Stimulated activated CD4-positive, alpha-beta T cell treated with anti-CD3 and anti-CD28 coated beads, Interleukin-2, amount 100 ng/mL, for 24 hours (primary cell): ENCODE measurements at places on chromosomes 7 and 10.

DNA sequence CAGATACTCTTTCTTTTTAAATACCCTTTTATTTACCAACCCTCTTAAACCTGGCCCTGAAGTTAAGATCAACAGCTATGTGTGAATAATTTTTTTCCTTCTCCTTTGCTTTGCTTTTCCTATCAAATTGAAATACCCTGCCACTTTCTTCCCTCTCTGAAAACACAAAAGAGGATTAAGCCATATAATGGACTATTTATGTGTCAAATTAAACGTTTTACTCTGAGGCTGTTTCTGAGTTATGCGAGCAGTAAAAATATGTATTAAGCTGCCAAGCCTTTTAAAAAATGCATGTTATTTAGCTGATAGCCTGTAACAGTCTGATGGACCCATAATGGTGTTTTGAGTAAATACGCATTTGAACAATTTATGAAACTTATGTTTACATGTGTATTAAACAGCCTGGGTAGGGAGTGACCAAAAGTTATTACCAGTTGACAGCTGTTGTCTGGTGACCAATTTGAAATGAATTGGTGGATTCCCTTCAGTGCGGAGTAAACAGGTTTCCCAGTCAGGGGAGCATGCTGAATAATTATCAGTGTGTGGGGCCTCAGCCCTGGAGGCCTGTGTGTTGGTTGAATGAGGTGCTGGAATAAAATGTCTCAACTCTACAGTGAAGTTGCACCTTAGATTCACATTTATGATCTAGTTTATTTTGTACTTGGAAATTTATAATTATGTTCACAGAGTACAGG is 89.6 kb downstream of the AUTS2 start:
- DNase-seq: no peak

DNA sequence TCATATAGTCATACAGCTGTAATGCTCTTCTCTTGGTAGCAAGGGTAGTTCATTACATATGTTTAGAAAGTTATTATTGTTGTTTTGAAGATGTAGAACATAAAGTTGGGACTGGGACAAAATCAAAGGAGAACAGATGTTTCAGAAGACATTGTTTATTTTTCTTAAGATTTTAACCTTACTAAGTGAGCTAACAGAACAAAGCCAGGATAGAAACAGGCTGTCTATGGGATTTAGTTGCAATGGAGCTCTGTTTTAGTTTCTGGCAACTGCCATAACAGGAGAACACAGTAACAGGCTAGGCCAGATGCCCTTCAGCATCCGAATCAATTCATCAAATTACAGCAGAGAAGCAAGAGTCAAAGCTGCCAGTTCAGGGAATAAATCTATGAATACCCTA is 382.4 kb downstream of the ARL4A start:
- no peak for DNase-seq

- no peak for DNase-seq
Measured at GRCh38 chr10:48266528-48266927, 8.0 kb downstream of the FRMPD2 start.

DNA sequence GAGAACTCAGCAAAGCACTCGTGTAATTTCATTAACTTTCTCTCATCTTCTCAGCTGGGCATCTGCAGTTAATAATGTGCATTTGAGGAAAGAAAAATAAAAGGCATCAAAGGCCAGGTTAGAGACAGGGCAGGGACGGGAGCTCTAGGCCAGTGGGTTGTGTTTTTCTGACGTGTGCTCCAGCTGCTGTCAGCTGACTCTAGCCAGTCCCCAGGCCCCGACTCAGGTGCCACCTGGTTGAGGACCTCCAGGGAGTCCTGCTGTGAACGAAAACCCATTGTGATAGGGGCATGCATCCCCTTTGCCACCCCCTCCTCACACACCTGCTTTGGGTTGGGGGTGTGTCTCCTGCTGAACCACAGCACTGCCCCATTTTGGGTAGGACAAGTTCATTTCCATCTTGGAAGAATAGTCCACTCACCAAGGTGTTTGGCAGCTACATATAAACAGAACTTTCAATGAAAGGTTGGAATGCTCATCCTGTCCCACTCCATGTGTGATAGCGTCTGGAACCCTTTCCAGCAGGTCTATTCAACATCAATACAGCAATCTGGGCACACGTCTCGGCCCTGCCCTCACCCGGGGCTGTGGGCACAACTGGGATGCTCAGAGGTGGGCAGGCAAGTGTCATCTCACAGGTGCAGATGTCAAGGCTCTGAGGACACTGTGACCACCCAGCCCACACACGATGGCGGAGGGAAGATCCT is 146.1 kb upstream of the FAM20C start:
- DNase-seq: no peak

GRCh38 chr10:101965075-101965765 is 90.8 kb downstream of the ARMH3 start:
- DNase-seq: no peak

- no peak for DNase-seq
Measured at GRCh38 chr7:70017357-70017756, 419.1 kb downstream of the AUTS2 start.

DNA sequence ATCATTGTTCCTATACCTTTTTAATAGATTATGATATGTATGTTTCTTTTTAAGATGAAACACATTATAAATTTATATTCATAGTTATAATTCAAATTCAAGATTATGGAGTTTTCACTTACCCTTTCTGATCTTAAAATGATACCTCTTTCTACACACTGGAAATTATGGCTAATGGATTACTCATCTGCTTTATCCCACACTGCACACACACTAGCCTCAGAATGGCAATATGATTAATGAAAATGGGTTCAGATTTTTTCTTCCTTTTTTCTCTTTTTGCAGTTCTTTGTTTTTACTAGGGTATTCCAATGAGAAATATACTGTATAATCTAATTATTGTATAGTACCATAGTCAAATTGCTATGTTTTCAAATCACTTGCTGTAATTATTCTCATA is 82.3 kb upstream of the FZD1 start:
- no peak for DNase-seq

GRCh38 chr10:85557077-85557476 is 809.5 kb downstream of the GRID1 start:
- no peak for DNase-seq

- DNase-seq: no peak
Measured at GRCh38 chr7:19352305-19352695, 207.1 kb upstream of the FERD3L start.

- DNase-seq: peak; percentile 69
Measured at GRCh38 chr10:132326925-132327324, 5.1 kb upstream of the LRRC27 start.

DNA sequence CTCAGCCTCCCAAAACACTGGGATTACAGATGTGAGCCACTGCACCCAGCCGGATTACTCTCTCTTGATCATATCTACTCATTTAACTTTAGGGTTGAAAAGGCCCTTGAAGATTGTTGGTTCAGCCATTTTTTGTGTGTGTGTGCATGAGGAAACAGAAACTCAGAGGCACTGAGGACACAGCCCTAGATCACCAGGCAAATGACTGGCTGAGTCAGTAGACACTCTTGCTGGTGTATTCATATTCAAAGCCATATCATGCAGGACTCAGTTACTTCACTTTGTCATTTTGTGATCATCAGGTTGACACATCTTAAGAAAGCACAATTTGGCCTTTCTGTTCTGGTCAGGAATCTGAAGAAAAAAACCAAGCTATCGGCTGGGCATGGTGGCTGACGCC is 253.4 kb downstream of the TRIL start:
- DNase-seq: no peak

DNA sequence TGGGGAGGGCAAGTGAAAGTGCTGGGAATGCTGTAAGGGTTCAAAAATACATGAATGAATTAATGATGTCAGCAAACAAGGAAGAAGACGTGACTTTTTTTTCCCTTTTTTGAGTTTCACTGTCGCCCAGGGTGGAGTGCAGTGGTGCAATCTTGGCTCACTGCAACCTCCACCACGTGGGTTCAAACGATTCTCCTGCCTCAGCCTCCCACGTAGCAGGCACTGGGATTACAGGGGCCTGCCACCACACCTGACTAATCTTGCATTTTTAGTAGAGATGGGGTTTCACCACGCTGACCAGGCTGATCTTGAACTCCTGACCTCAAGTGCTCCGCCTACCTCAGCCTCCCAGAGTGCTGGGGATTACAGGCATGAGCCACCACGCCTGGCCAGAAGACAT is 30.0 kb downstream of the DENND10 start:
- peak; percentile 52 for DNase-seq

- no peak for DNase-seq
Measured at GRCh38 chr7:48182718-48183369, 11.6 kb downstream of the ABCA13 start.

DNA sequence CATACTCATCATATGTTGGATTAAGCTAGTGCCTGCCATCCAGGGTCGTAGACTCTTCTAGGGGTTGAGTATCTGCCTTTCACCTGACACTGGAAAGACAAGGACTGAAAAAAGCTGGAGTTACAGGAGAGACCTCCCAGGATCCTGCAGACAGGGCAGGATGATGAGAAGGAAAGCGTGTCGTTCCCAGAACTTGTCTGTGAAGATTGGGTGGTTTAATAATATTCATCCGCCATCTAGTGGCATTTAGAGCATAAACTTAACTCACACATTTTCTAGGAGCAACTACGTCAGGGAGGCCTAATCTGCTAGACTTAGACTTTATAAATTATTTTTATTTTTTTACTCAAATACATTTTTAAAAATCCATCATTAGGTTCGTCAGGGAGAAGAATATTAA is 59.6 kb downstream of the ADRB1 start:
- no peak for DNase-seq

GRCh38 chr10:82294874-82295378 is 419.9 kb downstream of the NRG3 start:
- DNase-seq: no peak

- no peak for DNase-seq
Measured at GRCh38 chr10:78970261-78970660, 98.5 kb upstream of the ZMIZ1 start.

GRCh38 chr7:40845943-40846342 is 711.1 kb downstream of the SUGCT start:
- DNase-seq: no peak

DNA sequence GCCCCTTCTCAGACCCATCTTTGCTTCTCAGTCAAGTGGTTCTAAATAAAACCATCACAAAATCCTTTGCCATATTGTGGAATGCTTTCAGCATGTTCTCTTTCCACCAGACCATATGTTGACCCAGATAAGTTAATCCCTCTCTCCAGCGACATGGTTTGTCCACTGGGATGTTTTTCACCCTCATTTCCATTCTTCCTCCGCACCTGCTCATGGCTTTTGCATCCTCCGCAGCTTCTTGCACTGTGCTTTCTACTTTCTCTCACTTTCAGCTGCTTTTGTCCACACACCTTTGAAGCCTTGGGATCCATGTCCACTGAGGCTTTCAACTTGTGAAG is 52.3 kb upstream of the WAC start:
- DNase-seq: no peak

DNA sequence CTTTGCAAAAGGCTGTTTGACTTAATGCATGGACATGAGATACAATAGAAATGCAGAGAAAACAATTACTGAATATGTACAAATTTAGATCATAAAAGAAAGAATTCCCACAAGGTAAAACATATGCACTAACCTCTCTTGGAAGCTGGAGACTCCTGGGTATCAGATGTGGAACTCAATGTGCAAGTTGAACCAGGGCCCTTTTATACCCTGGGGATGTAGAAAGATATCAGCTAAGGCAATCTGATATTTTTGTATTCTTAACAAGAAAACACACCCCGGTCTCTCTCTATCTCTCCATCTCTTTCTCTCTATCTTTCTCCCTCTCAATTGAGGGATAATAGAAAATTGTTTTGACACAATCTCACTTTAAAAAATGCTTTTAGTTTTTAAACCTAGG is at the start of gene IDI2:
TSS of gene IDI2 (minus strand) at position 177 of the 400 bp plus-strand sequence. CDS start 1,136 bp downstream, outside the sequence.
- DNase-seq: no peak

- DNase-seq: no peak
Measured at GRCh38 chr10:22534849-22535604, 179.4 kb downstream of the PIP4K2A start.

DNA sequence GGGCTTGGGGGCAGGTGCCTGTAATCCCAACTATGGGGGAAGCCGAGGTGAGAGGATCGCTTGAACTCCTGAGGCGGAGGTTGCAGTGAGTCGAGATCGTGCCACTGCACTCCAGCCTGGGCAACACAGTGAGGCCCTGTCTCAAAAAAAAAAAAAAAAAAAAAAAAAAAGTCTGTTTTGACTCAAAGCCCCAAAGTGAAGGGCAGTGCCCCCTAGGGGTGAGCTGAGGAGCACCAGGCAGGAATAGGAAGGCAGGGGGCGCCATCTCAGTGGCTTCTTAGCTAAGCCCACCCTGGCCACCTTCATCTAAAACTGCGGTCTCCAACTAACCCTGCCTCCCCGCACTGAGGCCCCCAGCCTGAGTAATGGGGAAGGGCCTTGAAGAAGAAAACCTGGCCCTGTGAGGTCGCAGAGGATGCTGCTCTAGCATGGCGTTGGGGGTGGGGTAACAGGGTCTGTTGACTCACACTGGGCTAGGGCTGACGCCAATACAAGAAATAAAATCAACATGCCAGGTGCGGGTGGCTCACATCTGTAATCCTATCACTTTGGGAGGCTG is 9.8 kb downstream of the PODXL start:
- DNase-seq: peak; percentile 49

DNA sequence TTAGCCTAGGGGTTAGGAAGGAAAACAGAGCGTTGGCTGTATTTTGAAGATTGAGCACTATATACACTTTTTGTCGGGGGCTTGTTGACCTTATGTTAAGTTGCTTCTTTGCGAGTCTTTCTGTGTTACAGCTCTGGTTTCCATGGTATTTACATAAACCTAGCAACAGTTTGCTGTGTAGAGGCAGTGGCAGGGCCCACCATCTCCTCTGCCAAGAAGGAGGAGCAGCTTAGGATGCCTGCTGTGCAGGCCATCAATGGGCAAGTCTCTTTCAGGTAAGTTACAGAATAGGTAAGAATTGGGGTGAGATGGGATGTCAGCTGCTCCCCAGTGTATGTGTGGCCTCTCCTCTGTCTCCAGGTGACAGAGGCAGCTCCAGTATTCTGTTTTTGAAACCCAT is 485.5 kb downstream of the LRMDA start:
- DNase-seq: no peak

GRCh38 chr7:128774921-128775320 is 673 bp downstream of the OPN1SW start:
- no peak for DNase-seq

DNA sequence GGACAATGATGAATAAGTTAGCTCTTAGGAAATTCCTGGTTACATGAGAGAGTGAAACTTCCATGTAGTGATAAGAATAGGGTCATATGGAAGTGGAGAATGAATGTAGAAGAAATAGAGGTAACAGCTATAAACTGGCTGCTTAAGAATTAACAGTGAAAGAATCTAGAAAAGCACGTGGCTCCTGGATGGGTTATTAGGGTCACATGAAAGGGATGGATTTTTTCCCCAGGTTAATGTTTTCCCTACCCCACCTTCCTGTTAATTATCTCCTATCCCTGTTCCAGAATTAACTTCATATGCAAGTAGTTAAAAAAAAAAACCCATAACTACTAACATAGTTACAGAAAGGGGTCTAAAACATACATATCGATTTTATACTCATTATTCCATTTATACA is 58.0 kb downstream of the ANKIB1 start:
- no peak for DNase-seq

GRCh38 chr7:40824461-40824860 is 689.7 kb downstream of the SUGCT start:
- no peak for DNase-seq
